ENCODE measurements at places on chromosomes 3 and 15.
A peak's percentile ranks its signal among the peaks of the same experiment; 100 is the strongest.

GRCh38 chr3:36906504-36907149 is 38.2 kb downstream of the TRANK1 start:
- DNase-seq = no peak

DNA sequence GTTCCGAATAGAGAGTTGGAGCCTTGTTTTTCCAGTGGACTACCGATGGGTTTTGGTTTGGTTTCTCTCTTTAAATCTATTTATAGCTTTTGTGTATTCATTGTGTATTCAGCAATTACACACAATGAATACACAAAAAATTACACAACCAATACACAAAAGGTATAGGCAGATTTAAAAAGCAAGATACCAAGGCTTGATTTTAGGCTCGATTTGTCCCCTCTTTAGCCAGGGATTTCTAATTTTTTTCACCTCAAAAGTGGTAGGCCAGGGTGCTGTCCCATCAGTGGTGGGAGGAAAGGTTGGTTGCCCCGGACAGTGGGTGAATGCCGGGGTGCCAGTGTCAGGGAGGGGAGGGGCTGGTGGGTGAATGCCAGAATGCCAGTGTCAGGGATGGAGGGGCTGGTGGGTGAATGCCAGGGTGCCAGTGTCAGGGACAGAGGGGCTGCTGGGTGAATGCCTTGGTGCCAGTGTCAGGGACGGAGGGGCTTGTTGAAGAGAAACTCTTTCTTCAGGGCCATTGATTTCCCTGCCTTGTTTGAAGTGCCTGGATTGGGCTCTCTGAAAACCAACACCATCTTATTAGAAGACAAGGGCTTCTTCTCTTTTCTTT is 186.2 kb downstream of the GOLGA6L6 start:
- DNase-seq = no peak

- DNase-seq = no peak
These were observed 166.8 kb upstream of the CBLB start for GRCh38 chr3:106035619-106036018.

DNA sequence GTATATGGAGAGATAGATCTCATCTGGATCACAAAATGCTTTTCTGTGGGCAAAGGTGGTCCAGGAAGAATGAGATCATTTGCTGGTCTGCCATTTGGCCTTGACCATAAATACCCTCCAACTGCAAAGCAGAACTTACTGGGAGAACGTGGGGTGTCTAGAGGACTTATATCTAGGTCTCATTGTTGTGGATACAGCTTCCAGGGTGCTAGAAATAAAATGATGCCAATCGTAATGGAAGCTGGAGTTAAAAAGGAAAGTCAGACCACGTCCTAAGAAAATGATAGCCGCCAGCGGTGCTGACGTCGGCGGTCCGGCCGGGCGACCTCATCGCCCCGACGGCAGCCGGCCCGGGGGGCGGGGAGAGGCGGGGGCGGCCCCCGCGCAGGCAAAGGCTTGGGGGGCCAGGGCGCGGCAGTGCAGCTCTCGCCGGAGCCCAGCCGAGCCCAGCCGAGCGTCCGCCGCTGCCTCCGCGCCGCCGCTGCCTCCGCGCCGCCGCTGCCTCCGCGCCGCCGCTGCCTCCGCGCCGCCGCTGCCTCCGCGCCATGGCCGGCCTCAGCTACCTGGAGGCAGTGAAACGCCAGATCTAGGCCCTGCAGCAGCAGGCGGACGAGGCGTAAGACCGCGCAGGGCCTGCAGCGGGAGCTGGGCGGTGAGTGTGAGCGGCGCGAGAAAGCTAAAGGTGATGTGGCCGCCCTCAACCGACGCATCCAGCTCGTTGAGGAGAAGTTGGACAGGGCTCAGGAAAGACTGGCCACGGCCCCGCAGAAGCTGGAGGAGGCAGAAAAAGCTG is 89.5 kb downstream of the EOMES start:
- DNase-seq = peak; percentile 41

DNA sequence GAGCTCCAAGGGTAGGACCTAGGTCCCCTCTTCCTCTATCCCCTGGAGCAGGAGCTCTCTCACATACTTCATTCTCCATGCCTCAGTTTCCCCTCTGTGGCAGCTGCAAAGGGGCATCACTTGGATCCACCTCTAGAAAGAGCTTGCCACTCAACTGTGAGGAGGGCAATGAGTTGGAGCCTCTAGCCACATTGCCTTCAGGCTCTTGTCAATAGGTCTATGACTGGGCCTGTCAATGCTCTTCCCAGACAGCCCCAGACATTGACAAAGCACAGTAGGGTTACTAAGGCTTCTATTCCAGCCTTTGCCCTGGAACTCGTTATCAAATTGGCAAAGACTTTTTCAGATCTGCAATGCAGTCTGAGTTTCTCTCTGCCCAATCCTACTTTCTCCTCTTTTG is 4.4 kb upstream of the VIPR1 start:
- DNase-seq = no peak

DNA sequence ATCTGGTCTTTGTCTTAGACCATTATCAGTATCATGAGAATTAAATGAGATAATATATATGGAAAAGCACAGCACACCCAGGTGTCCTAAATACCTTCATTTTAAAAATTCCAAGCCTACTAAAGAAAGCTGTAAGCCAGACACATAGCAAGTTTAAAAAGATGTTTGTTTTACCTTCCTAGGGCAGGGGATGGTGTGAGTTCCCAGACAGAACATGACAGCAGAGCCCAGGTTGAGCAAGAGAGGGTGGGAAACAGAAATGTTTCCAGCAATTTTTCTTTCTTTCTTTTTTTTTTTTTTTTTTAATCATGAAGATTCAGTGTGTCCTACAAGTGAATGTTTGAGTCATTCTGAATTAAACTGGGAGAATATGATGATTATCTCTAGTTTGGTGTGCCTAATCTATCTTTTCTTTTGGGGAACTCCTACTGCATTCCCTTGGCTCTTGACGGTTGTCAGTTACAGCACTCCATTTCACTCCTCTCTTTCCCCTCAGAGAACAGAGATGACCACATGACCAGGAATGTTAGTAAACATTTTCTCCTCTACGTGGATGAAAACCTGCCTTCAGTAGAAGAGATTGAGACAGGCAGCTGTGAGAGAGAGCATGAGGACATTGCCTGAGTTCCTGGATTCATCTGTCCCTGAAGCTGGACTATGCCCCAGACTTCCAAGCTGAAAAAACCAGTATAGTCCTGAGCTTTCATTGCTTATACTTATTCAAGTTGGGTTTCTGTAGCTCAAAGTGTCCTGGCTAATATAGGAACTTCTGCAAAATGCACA is 54.5 kb upstream of the ARL14 start:
- no peak for DNase-seq

- no peak for DNase-seq
These were observed 21.7 kb downstream of the DZIP1L start for GRCh38 chr3:138093721-138094120.

DNA sequence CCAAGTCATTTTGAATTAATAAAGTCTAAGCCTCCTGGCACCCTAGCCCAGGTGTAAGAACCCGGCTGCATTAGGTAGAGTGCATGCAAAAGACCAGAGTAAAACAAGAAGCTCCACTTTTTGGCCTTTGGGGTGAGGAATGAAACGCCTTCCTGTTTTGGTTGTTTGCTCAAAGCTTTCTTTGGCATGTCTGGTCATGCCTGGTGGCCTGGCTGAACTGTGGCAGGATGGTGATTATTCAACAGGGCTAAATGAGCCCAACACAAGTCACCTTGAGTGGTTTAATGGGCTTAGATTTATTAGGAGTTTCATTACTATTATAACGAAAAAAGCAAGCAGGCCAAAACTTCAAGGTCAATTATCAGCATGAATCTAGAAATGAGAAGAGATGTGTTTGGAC is 40.9 kb upstream of the LDHAL6B start:
- DNase-seq = no peak

- no peak for DNase-seq
These were observed 309.8 kb upstream of the MANF start for GRCh38 chr3:51075221-51075775.

- DNase-seq = no peak
These were observed 4.5 kb upstream of the CACNA1D start for GRCh38 chr3:53489787-53490458.

DNA sequence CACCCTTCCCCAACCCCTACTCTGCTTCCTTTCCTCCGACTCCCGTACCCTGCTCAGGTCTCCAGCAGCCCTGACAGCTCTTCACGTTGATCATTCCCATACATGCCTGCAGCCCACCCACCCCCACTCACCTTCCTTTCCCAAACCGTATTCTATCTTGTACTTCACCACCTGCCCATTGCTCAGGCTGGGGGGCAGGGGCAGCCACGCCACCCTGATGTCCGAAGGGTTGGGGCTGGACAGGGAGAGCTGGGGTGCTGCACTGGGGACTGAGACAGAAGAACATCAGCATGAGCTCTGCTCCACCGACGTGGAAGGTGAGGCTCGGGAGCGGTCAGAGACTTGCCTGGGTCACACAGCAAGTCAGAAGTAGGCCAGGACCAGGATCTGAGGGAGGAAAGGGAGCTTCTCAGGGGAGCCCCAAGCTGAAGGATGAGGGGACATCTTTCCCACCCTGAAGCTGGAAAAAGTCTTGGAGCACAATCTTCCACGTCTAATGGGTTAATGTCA is 16.5 kb upstream of the IGDCC3 start:
- no peak for DNase-seq

- no peak for DNase-seq
These were observed 41.5 kb upstream of the MFGE8 start for GRCh38 chr15:88954431-88955277.

DNA sequence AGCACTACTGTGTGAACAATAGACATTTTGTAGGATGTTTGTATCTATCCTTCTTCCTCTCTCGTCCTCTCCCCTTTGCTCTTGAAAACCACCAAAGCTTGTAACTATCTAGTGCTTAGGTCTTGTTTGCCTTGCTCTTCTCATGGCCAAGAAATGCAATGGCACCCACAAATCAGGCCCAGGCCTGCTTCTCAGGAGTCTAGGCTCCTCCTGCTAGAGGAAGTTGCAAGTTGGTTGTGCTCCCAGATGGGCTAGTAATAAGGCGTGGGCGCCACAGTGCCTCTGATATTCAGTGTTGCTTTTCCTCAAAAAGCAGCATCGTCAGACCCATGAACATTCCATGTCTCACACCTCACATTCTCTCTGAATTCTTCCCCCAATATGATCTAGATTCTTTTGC is 28.7 kb downstream of the ZNF385D start:
- DNase-seq = no peak

DNA sequence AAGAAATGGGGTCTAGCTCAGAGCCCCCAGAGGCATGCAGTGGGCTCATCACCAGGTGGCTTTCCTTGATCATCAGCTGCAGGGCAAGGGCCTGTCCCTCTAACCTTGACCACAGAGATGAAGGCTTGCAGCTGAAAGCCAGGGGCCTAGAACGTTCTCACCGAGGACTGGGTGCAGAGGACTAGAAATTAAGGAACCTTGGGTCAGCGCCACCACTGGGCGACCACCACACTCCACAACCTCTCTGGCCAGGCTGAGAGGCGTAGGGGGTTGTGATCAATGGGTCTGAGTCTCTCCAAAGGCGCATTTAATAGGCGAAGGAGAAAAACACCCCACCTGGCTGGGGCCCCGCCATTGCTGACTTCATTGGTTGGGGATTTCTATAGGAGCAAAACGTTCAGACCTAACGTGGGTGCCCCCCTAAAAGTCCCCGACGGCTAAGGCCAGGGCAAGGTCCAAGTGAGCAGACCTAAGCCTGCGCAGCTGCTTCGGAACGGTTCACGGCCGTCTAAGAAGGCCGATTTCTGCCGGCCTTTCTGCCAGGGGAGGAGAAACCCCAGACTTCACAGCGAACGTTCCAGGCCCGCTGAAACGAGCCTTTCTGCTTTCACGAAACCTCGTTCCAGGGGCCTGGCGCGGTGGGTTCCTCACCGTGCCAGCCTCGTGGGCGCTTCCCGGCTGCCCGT is 915 bp downstream of the BCL2L10 start:
- DNase-seq = no peak

- DNase-seq = no peak
These were observed 4.8 kb downstream of the ATP8B4 start for GRCh38 chr15:50113992-50114780.

- no peak for DNase-seq
These were observed 19.9 kb upstream of the C3orf62 start for GRCh38 chr3:49296781-49297411.

- no peak for DNase-seq
These were observed 409.8 kb downstream of the ROBO2 start for GRCh38 chr3:77449459-77450350.

DNA sequence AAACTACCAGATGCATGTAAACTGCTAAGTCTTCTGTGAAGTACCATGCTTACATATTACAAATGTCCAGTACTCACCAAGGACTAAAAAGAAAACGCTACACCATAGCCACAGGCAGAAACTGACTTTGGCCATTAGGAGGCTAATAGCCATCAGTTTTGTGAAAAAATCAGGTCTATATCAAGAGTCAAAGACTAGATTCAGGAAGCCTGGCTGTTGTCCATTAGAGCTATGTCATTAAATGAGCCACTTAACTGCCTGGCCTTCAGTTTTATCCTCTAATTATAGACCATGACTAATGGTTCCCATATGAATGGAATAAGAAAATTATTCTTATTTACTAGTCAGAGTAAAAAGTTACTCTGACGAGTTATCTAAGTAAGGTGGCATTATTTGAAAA is 144.1 kb downstream of the VPS13C start:
- DNase-seq = no peak

- DNase-seq = no peak
These were observed 57.0 kb upstream of the NR2F2 start for GRCh38 chr15:96273317-96274086.

DNA sequence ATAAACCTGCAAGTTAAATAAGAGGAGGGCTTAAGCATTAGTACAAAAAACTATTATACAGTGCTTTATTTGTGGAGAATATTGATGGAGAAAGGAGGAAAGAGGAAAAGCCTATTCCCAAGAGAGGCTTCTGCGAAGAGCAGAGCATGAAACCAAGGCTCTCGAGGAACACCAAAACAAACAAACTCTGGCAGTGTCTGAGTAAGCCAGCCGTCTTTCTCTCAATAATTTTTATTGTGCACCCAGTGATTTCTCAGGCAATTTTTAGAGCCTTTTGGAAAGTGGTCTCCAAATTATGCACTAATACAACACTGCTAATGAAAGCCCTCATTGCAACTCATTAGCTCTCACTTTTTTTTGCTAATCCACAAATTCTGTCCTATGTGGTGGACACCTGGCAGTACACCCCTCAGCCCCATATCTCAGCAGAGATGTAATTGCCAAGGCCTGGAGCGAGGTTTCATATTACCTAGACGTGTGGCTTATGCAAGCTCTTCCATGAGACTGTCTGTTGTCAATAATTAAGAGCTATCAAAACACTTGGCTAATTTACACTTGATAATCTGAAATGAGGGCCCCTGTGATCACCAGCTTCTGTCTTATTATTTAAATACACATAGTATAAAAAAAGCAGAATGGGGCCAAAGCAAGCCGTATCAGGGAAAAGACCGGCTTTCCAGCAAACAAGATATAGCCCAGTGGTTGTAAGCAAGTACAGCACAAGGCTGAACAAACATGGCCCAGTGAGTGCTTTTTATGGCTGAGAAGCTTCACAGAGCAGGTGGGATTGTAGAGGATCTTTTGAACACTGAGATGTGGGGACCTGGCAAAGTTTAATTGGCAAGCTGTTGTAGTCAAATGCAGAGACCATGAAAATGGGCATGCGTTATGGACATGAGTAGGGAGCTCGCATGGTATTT is 216.9 kb downstream of the ROBO2 start:
- no peak for DNase-seq

All from activated CD4-positive, alpha-beta T cell treated with anti-CD3 and anti-CD28 coated beads for 4 hours (primary cell).